Kidney glomerular epithelial cell (primary cell): ENCODE measurements at places on chromosomes 5 and 9.

DNA sequence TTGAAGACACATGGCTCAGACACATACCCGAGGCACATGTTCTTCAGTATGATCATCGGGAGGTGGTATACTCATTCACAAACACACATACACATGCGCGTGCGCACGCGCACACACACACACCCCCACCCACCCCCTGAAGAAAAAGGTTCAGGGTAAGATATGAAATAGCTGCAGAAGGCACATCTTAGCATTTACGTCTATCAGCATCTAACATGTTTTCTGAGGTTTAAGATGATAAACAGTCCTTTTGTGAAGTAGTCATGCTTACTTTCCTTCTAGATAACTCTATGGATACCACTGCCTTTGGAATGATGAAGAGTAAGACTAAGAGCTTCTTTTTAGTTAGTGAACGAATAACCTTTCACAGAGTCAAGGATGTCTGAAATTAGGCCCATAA is 105.1 kb upstream of the GNA14 start:
- DNase-seq = no peak

- DNase-seq = no peak
Measured at GRCh38 chr9:131226226-131226625, 50.1 kb downstream of the FAM78A start.

DNA sequence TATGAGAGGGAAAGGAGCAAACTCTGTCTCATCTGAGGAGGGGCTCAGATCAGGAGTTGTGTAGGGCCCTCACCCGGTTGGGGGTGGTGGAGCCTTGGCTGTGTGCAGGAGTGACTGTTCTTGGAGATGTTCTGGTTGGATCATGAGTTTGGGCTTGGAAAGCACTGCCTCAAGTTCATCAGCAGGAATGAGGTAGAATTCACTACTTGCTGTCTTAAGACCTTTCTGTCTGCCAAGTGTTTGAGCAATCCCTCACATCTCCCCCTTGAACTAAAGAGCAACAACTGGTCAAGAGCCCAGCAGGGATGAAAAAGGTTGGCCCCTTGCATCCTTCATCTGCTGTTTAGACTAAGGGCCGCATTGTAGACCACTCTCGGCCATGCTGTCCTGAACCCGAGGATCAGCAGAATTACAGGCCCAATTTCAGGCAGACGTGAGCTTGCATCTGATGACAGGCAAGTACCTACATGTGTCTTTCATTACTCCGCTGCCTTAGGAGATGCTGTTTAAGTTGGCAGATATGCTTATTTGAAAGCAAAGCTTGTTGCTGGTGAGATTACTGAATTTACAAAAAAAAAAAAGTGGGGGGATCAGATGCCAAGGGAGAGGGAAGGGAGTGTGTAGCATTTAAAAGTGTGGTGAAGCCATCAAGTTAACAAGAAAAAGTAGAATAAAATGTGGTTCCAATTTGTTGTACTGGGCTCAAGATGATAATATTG is 36.4 kb downstream of the PIK3R1 start:
- DNase-seq = no peak

GRCh38 chr9:127943731-127944144 is 6.1 kb upstream of the DPM2 start:
- peak; percentile 10 for DNase-seq

GRCh38 chr5:35443803-35444595 is 173.7 kb upstream of the SPEF2 start:
- no peak for DNase-seq

- no peak for DNase-seq
Measured at GRCh38 chr9:97502984-97503861, 1.8 kb downstream of the TMOD1 start.

DNA sequence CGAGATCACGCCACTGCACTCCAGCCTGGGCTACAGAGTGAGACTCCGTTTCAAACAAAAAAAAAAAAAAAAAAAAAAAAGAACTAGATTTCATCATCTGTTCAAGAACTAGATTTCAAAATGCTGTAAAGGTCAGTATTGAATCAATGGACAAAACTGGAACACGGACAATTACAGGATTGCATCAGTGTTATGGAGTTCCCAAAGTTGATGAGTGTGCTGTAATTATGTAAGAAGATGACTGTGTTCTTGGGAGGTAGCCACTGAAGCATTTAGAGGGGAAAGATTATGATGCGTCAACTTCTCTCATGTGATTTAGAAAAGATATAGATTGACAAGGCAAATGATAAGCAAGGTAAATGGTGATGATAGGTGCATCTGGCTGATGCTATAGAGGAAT is 6.5 kb downstream of the FAM240B start:
- DNase-seq = peak; percentile 71

DNA sequence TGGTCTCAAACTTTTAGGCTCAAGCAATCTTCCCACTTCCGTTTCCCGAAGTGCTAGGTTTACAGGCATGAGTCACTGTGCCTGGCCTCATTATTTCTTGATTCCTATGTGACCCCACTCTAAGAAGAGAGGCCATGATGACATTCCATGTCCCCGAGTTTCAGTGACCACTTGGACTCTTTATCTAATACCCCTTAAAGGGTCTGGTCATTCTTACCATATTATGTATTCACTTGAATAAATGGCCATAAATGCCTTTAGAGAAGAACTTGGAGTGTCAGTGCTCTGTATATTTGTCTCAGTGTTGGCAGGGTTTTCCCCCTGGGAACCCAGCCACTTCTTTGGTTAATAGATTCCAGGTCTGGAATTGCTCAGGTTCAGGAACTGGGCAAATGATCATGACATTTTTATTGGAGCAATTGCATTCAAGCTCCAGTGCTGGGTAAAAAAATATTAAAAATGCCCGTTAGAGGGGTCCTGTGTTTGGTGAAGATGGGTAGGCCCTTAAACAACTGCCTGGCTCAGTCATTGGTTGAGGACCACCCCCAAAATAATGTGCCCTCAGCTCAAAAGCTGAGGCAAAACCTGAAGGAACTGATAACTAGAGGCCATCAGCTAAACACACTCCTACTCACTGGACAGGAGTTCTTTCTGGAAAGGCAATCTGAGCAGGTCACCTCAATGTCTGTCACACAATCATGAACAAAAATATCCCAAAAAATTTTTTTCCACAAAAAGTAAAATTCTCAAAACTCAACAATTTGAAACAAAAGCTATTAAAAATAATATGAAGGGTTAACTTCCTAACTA is 186.6 kb upstream of the ZNF608 start:
- DNase-seq = peak; percentile 24

DNA sequence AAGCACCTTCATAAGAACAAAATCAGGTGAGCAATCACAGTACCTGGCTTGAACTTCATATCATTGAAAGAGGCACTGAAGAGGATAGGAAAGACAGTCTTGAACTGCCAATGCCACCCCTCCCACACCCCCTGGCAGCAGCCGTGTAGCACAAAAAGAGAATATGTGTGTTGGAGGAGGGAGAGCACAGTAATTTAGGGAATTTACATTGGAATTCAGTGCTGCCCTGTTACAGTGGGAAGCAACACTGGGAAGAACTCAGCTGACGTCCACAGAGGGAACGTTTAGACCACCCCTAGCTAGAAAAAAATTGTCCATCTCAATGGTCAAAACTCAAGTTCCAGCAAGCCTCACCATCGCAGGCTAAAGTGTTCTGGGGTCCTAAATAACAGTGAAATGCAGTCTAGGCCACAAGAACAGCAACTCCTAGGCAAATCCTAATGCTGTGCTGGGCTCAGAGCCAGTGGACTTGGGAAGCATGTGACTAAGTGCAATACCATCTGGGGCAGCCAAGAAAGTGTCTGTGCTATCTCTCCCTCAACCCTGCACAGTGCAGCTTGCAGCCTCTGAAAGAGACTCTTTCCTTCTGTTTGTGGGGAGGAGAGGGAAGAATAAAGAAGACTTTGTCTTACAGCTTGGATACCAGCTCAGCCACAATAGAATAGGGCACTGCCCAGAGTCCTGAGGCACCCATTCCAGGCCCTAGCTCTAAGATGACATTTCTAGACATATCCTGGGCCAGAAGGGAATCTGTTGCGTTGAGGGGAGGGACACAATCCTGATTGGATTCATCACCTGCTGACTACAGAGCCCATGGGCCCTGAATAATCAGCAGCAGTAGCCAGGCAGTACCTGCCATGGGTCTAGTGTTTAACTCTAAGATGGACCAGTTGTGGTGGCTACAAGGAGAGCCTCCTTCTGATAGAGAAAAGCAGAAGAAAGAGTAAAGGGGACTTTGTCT is 62.1 kb upstream of the VLDLR start:
- DNase-seq = peak; percentile 85

DNA sequence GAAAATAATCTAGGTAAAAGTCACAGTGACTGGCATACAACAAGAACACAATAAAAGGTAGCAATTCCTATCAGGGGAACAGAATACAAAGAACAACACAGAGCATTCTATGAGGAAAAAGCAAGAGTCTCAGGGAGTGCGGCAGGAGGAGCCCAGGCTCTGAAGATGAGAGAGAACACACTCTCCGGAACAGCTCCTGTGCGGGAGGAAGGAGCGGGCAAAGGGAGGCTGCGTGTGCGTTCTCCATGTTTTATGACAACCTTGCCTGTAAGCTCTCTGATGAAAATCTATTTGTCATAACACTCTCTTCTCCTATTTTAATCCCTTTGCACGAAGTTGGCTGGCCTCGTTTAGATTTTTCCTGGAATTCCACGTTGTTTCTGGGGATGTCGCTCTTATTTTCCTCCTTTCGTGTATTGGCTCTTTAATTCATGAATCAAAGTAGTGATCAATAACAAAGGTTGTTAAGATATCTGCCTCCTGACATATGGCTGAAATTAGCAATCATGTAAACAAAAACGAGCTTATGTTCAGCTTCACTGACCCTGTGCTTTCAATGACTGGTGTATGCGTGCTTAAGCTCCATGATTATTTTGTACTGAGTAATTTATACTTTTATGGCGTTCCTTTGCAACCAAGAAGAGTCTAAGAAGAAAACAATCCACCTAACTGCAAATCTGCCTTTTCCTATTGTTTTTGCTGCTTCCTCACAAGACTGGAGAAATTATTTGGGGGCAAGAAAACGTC is 109.5 kb downstream of the MYO10 start:
- no peak for DNase-seq

GRCh38 chr9:36053971-36054370 is 17.3 kb downstream of the RECK start:
- peak; percentile 31 for DNase-seq

DNA sequence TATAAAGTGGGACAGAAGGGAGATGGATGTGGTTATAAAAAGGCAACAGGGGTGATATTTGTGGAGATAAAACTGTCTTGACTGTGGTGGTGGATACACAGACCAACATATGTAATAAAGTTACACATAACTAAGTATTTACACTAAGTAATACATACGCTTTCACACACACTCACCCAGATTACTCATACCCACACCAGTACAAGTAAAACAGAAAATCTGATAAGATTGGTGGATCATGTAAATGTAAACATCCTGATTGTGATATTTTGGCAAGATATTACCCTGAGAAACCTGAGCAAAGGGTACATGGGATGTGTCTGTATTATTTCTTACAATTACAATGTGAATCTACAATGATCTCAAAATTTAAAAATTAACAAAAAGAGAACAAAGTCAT is 53.3 kb upstream of the SLIT3 start:
- DNase-seq = no peak

- DNase-seq = no peak
Measured at GRCh38 chr5:135135530-135136226, 101.7 kb upstream of the PITX1 start.

DNA sequence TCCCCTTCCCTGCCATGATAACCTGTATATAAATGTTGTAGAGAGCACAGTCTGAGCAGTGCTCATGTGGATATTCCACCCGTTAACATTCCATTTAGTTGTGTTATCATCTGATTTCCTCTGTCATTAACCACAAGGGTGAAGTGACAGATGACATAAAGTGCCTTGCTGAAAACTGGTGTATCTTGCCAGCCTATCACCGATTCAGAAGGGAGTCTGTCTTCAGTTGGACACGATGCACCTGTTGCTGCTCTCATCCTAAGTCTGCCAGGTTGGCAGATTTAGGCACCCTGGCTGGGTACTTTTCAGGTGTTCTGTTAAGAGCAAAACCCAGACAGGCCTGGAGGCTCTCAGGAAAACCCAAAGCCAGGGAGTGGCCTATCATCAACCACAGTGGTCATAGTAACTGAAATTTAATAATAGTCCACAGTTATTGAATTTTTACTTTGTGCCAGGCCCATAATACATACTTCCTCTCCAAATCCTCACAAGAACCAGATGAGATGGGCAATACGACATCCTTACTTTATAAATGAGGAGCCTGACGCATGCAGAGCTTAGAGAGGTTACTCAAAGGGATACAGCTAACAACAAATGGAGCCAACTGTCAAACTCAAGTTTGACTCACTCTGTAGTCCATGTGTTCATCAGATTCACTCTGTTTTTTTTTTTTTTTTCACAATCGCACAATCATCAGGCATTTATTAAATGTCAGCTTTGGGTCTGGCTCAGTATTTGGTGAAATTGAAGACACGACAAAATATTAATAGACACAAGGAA is 100.7 kb upstream of the SPRY4 start:
- no peak for DNase-seq

- DNase-seq = no peak
Measured at GRCh38 chr9:80899208-80899607, 790.1 kb downstream of the TLE1 start.

DNA sequence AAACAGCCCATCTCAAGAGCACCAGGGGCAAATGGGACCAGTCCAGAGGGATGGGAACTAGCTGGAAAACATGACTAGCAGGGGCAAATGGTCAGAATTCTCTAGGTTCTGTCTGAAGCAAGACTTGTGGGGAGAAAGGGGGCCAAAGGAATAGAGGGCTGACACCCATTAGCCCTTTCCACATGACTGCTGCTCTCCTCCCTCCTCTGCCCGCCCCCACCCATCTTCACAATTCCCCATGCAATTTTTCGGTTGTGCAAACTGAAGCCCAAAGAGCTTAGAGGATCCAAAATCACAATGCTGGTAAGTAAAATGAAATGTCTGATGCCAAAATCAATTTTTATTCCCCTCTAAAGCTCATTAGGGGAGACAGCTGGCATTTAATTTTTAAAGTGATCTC is 207.1 kb downstream of the DCP2 start:
- no peak for DNase-seq

- no peak for DNase-seq
Measured at GRCh38 chr5:34519489-34520220, 136.5 kb upstream of the RAI14 start.

GRCh38 chr5:83066548-83067110 is 10.6 kb downstream of the TMEM167A start:
- no peak for DNase-seq

DNA sequence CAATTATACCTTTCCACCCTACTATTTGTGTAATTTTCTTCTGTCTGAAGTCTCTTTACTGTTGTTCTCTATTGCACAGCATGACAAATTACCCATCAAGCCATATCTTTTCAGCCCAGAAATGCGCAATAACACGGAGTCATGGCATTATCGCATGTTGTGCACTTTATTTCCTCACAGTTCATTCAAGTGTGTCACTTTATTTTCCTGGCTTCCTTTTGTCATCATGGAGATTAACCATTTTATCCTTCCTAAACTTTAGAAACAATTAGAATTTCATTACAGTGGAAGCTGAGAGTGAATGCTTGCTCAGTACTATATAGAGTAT is 41.3 kb upstream of the MEF2C start:
- DNase-seq = no peak

DNA sequence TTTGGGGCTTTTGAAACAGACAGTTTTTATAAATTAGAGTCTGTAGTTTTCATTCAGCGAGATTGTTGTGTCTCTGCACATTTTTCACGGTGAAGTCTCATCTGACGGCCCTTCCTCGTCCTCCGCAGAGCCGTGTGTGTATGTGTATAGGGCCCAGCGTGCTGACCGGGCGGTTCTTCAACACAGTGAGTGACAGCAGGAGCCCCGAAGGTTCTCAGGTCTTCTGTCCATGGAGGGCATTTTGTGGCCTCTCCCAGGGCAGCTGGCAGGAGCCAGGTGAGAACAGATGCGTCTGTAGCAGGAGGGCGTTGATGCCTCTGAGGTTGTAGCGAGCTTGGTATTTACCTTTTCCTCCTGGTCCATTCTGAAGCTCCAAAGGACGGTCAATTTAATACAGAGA is 116.0 kb upstream of the LPCAT1 start:
- DNase-seq = no peak
